ENCODE measurements at places on chromosomes 3 and 15.

GRCh38 chr3:86938416-86939105 lies 52.4 kb downstream of the VGLL3 start:
- no peak for DNase-seq

DNA sequence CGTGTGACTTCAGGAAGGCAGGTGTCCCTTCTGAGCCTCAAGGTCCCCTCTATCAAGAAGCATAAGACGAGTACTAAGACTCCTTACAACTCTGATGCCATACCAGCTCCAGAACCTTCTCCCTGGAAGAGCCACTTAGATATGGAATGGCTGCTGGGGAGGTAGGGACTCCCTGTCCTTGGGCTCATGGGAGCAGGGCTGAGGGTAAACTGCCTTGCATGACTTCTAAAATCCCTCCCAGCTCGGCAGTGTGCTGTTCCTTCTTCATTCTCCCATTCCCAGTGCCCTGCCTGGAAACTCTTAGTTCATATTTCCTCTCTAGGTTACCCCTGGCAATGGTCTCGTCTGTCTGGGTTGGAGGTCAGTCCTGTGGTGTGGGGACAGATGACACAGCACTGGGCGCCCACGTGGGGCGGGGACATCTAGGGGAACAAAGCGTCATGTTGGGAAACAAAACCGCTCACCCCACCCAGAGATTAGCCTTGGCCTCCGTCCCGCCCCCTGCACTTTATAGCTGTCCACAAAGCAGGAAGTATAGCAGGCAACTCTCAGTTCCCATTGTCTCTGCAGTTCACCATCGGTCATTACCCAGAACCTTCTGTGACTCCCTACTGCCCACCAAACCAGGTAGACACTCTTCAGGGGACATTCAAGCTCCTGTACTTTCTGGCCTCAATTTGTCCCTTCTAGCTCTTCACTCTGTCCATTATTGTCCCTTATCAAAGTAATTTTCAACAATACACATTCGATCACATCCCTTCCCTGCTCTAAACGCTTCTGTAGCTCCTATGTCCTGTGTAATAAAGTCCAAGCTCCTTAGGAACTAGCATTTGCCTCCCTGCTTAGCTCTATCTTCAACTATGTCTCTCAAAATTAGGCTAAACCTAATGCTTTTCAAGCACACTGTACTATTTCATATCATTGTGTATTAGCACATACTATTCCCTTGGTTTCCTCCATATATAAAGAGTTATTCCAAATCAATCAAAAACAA lies 73.8 kb downstream of the IQSEC1 start:
- peak; percentile 97 for DNase-seq

DNA sequence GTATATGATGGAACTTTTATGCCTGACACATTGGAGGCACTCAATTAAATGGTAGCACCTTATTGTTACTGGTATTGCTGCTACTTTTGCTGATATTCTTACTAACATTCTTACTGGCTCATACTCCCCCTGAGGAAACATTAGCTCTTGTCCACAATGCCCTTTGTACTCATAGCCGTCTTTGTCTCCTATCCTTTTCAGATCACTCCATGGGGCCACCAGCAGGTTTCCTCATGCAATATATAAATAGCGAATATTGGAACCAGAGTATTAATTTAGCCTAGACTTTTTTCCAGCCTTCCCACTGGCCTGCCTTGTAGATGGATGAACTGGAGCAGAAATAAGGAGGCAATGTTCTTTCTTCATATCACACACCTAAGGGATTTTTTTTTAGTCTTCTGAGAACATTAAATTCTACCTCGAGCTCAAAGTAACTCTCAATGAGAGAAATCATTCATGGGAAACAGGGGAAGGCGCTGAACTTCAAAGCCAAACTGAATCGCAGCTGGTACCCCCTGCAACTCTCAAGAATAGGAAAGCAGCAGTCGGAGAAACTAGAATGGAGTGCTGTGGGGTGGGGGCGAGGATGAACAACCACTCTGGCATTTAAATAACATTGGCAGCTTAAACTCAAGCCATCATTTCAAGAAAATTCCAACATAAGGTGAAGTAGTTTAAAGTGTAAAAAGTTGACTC lies 300.3 kb downstream of the TAFA4 start:
- no peak for DNase-seq

DNA sequence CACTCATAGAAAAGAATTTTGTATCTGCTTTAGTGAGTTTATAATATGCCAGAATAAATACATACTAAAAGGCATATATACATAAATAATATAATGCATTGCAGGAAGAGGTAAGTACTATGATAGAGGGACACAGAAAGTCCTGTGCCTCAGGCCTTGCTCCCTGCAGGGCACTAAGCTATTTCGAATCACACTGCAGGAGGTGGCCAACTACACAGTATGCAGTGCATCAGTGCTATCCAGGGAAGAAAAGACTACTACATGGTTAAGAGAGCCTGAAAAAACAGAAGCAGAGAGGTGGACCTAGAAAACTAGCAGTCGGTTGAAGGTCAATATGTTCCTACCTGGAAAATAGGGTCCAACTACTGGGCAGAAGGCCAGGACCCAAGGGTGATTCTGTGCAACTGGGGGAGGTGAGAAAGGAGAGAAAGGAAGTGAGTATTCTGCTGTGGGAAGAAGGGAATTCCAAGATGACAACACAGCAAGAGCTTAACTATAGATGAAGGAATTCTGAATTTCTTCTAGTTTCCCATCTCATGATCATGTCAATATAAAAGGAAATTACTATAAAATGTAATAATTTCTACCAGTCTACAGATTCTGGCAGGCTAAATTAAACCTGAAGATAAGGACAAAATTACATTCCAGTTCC lies 218.0 kb downstream of the ZBTB20 start:
- no peak for DNase-seq

DNA sequence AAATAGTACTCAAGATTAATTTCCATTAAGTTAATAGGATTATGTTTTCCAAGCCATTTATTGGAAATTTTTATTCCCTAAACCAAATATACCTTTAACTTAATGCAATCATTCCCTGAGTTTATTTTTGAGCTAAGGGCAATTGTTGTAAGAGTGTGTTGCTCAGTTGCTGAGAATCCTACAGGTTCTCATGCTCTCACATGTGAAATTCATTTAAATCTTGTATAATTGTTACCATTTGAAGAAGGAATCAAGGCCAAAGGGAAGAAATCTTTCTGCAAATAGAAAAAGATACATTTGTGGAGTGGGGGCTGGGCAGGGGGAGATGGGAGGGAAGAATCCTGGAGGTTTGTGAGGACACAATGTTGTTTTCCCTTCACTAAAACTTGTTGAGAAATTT lies 202.7 kb upstream of the STRIT1 start:
- DNase-seq: no peak

GRCh38 chr3:12370758-12371157 lies 81.9 kb downstream of the PPARG start:
- no peak for DNase-seq

- no peak for DNase-seq
Observed at GRCh38 chr15:51375966-51376640, 34.6 kb downstream of the GLDN start.

- no peak for DNase-seq
Observed at GRCh38 chr3:73021301-73021835, 24.8 kb downstream of the PPP4R2 start.

GRCh38 chr3:55305696-55306485 lies 181.2 kb downstream of the WNT5A start:
- peak; percentile 91 for DNase-seq

- no peak for DNase-seq
Observed at GRCh38 chr3:25597535-25598101, 67.1 kb downstream of the TOP2B start.

- no peak for DNase-seq
Observed at GRCh38 chr3:105976196-105976595, 107.4 kb upstream of the CBLB start.

GRCh38 chr3:189779166-189779565 lies 148.0 kb downstream of the TP63 start:
- DNase-seq: no peak

- DNase-seq: no peak
Observed at GRCh38 chr3:27317096-27317495, 52.1 kb downstream of the NEK10 start.

- no peak for DNase-seq
Observed at GRCh38 chr3:107407355-107407754, 30.1 kb downstream of the CCDC54 start.

DNA sequence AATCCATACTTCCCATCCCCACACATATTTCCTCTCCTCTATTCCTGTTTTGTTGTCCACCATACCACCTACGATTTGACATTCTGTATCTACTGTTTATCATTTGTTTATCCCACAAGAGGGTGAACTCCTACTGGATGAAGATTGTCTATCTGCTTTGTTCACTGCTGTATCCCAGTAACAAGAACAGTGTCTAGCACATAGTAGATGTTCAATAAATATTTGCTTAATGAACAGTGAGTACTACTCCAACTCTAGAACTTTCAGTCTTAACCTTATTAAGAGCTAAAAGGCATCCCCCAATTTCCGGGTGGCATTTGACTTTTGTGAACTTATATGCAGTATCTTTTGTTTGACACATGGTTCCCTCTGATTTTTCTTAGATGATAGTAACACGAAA lies 1.3 kb downstream of the PYGO1 start:
- DNase-seq: no peak

- DNase-seq: no peak
Observed at GRCh38 chr3:155941354-155941753, 70.9 kb downstream of the GMPS start.

GRCh38 chr3:154427685-154428285 lies 2.2 kb downstream of the GPR149 start:
- DNase-seq: peak; percentile 76
